ENCODE measurements at places on chromosomes 1 and 21.

DNA sequence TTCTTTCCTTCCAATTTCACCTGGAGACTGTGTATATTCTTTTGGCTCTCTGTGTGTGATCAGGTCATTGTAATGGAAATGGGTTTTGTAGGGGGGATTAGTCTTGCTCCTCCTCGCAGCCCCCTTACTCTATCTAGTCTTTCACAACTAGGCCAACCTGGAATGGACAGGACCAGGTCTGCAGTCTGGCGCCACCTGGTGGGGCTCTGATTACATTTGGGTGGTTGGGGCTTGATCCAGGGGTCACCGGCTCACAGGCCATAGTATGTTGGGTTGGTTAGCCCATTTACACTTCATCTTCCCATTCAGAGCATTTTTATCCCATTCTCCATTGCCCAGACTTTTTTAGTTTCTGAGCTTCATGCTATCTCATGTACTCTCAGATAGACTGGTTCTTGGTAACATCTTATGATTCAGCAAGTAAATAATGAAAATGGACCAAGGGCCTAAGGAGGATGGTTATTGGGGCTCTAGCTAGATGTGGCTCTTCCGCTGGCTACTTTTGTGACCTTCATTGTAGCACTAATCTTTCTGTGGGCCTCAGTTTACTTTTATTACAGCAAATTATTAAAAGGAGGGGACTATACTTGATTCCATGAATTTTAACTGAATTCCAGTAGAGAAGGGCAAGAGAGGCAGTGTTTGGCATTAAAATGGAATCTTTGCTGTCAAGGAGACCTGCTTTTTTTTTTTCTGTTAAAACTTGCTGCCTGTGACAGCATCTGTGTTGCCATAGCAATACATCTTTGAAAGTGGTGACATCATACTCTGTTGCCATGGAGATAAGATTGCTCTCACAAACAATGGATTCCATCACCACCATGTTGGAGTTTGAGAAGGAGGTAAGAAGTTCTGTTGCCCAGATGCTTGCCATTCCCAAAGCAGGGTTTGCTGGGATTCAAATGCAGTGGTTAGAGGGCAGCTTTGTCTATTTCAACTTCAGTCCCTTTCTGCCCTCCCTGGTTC, 150.1 kb downstream of the PLXNA2 start:
- DNase-seq = peak; percentile 28

DNA sequence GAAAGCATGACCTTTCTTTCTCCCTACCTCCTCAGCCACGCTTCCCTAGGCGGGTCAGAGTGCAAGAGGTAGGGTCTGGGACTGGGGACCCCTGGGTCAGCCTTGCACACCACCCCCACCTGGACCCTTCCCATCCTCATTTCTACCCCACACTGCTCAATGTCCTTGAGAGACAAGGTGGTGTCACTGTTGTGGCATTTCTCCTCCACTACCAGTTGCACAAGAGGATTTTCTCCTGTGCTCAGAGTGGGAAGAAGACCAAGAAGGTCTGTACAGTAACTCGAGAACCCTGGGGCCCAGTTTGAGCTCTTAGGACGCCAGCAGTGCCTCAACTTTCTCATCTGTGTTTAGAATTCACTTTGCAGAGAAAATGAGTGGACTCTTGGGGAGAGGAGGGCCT, 49.4 kb upstream of the CD34 start:
- DNase-seq = no peak

GRCh38 chr1:245832771-245833527, 674.1 kb downstream of the SMYD3 start:
- no peak for DNase-seq

- no peak for DNase-seq
Observed at GRCh38 chr1:29579821-29580425, 343.6 kb downstream of the PTPRU start.

DNA sequence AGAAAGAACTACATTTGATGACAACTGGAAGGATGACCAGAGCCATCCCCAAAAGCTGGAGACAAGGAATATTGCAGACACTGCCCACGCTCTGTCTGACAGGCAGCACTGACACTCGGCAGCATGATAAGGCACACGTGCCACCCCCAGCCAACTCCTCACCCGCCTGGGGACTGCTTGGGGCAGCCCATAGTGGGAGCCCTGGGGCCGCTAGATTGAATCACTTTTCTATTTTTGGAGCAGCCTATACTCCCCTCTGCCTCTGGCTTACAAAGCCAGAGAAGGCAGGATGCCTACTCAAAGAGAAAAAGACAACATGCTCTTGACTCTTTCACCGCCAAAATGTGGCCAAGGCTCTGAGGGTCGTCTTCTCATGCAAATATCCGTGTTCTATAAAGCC, 1.3 kb downstream of the SMG5 start:
- peak; percentile 34 for DNase-seq

Data from stimulated activated CD4-positive, alpha-beta T cell treated with anti-CD3 and anti-CD28 coated beads, Interleukin-1b, Interleukin-23, amount 100 ng/mL, for 4 hours (primary cell).